ENCODE measurements at places on chromosomes 1 and 21.
A peak's percentile ranks its signal among the peaks of the same experiment; 100 is the strongest.

GRCh38 chr1:168686666-168687065 is 42.3 kb downstream of the DPT start:
- no peaks in the 10 kb centered on the region for H3K4me1 ChIP-seq
- H3K36me3 ChIP-seq = no peaks in the 10 kb centered on the region
- no peak overlapping the region for H3K27ac ChIP-seq
- peaks cover 36% of the 10 kb centered on the region for H3K27me3 ChIP-seq
- no peak overlapping the region for H3K4me3 ChIP-seq
- no peak for ATAC-seq

- H3K27ac ChIP-seq = no peak overlapping the region
- ATAC-seq = no peak
- H3K36me3 ChIP-seq = no peaks in the 10 kb centered on the region
- peaks cover 5% of the 10 kb centered on the region for H3K4me1 ChIP-seq
- no peak overlapping the region for H3K4me3 ChIP-seq
Observed at GRCh38 chr1:169009666-169010065, 96.8 kb upstream of the ATP1B1 start.

DNA sequence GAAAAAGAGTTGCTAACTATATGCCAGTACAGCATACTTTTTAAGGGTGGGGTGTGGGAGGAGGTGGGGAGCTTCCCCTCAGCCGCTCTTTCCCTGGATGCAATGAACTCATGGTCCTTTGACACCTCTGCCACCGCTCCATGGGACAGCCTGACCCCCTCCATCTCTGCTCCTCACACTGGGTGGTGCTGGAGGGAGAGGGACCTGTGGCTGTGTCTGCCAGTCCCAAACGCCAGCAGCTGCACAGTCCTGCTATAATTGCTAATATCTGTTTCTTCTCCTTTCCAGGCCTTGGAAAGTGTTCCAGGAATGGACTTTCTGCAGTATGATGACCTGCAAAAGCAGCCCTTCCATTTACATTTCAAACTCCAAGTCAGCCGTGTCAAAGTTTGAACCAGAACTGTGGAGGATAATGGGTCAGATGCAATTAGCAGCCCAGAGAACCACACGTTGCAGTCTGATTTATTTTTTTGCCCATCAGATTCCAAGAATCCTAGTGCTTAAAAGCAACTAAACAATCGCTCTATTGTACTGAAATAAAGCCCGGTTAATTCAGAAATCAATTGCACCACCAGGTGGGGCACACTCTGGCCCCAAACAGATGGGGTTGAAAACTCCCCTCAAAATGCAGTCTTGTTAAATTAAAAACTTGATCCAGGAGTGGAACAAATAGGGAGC is 160.7 kb upstream of the LMO4 start:
- H3K27me3 ChIP-seq = peaks cover 8% of the 10 kb centered on the region
- H3K36me3 ChIP-seq = no peaks in the 10 kb centered on the region
- peak; percentile 46 for ATAC-seq

DNA sequence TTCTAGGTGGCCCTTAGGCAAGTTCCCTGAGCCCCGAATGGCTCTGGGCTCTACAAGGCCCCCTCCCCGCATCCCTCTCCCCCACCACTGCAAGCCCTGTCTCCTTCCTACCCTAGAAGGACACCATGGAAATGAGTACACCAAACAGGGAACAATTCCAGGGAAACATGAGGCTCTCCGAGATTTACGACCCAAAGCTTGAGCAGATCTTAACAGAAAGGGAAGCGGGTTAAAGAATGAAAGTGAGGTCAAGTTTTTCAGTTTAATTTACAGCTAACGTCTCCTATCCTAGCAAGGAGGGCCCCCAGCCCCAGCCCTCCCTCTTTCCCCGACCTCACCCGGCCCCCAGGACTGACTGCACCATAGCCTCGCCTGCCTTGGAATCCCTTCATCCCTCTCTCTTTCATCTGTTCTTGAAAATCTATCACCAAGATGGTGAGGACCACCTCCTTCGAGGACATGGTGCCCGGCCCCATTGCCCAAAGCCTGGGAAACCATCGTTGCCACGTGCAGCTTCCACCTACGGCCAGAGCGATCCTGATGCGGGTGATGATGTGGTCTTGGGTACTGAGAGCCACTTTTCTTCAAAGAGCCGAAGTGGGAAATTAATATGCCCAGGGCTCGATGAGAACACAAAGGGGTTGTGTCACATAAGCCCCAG is 30.5 kb downstream of the SIM2 start:
- no peaks in the 10 kb centered on the region for H3K36me3 ChIP-seq
- no peak overlapping the region for H3K4me3 ChIP-seq
- no peak overlapping the region for H3K27ac ChIP-seq
- ATAC-seq = no peak
- H3K27me3 ChIP-seq = peaks cover 2% of the 10 kb centered on the region

DNA sequence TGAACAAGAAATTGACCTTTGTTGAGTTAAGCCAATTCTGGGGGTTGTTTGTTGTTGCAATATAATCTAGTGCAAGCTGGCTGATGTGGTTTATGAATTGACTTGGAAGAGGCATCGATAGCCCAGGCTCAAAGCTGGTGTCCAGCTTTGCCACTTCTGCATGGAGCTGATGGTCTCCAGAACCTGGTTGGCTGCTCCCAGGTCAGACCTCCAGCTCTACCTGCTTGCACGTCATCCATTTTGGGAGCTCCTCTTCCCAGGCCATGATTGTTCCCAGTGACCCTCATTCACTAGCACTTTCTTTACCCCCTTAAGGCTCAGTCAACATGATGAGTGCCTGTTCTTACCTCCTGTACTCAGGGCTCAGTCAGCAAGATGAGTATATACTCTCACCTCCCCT is 5.8 kb upstream of the AJAP1 start:
- H3K36me3 ChIP-seq = no peaks in the 10 kb centered on the region
- peaks cover 8% of the 10 kb centered on the region for H3K27me3 ChIP-seq
- no peak overlapping the region for H3K27ac ChIP-seq
- H3K4me1 ChIP-seq = peaks cover 5% of the 10 kb centered on the region
- ATAC-seq = no peak

- no peak overlapping the region for H3K4me3 ChIP-seq
- no peak overlapping the region for H3K27ac ChIP-seq
Observed at GRCh38 chr1:210400043-210400840, 71.5 kb downstream of the HHAT start.

DNA sequence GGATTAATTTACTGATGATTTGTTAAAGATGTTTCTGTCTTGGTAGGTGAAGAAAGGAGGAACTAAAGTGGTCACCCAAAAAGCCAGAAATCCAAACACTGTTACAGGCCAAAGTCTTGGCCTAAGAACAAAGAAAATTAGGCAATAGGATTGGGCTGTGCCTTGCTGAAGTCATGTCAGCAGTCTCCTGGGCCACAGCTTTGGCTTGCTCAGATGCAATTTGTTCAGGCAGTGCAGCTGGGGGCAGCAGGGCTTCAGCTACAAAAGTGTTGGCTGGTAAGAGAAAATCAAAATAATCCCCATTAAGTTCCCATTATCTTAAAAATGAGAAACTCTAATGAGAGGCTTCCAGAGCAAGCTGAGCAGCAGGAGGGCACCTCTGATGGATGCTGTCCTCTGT is 14.0 kb upstream of the RAP1A start:
- peaks cover 60% of the 10 kb centered on the region for H3K4me1 ChIP-seq
- ATAC-seq = no peak
- H3K27ac ChIP-seq = peak overlapping the region; percentile 95
- H3K4me3 ChIP-seq = no peak overlapping the region

DNA sequence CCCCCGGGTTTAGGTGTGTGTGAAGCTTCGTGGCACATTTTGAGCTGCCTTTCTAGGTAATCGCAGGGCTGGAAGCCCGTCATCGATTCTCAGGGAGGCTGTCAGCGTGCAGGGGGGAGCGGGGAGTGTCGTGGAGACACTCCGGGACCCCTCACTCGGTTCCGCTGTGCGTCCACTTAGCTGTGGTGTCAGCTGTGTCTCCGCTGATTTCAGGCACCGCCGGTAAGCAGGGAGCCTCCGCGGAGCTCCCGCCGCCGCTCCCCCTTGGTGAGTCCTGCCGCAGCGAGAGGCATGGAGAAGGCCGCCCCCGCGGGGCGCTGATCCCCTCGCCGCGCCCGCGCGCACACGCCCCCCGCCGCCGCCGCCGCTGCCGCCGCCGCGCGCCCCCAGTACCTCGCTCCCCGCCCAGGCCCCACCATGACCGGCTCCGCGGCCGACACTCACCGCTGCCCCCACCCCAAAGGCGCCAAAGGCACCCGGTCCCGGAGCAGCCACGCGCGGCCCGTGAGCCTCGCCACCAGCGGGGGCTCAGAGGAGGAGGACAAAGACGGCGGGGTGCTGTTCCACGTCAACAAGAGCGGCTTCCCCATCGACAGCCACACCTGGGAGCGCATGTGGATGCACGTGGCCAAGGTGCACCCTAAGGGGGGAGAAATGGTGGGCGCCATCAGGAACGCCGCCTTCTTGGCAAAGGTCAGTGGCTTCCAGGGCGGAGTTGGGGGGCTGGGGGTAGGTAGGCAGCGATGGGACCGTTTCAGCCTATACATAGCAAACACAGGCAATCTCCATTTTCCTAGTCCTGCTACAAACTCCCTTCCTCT is 995 bp downstream of the VASH2 start:
- ATAC-seq = peak; percentile 2
- peaks cover 45% of the 10 kb centered on the region for H3K4me1 ChIP-seq
- peak overlapping the region; percentile 57 for H3K27ac ChIP-seq
- H3K4me3 ChIP-seq = peak overlapping the region; percentile 83
